ENCODE measurements at places on chromosomes 5 and 9. TPM values are rescaled to one million over a fixed set of nuclear protein-coding genes. Genes with fewer than 3 reads are reported as not detected.

The ZNF300 gene
- 89.4 TPM for total RNA-seq

The SPARC gene
- total RNA-seq = 90.8 TPM

The NOL6 gene
- total RNA-seq = 13.9 TPM

The TMEM232 gene
- total RNA-seq = 19.3 TPM

The ALDH7A1 gene
- total RNA-seq = 34.3 TPM

The MPDZ gene
- 40.4 TPM for total RNA-seq

The PCDHB7 gene
- total RNA-seq = 13.4 TPM

The PGGT1B gene
- total RNA-seq = 17.2 TPM
